ENCODE measurements at places on chromosomes 13 and 19. TPM values are rescaled to one million over a fixed set of nuclear protein-coding genes. Genes with fewer than 3 reads are reported as not detected.

CERS1 gene
- 0.90 TPM for total RNA-seq

TTC9B gene
- not detected for total RNA-seq

KMT2B gene
- 1.9 TPM for total RNA-seq

CCDC70 gene
- not detected for total RNA-seq

NLRP9 gene
- not detected for total RNA-seq

KCNRG gene
- 5.0 TPM for total RNA-seq

DPY19L3 gene
- total RNA-seq: 36.4 TPM

TEX30 gene
- 15.3 TPM for total RNA-seq

PEAK3 gene
- under 0.01 TPM for total RNA-seq

TDRD12 gene
- under 0.01 TPM for total RNA-seq

OR7A5 gene
- not detected for total RNA-seq
